ENCODE measurements at places on chromosomes 5 and 9.

DNA sequence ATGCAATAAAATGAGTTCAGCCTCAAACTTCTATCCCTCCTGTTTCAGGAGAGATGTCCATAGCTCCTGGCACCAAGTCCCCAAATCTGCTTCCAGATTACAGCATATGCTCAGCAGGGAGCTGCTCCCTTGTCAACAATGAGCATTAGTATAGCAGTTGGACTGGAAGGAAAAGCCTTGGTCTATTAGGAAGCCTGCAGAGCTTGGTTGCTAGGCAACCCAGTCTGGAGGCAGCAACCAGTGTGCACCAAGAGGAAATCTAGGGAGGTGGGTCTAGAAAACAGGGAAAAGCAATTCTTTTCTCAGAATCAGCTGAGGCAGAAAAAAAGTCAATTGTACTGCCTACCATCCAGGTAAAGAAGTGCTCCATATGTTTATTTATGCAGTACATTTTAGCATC lies 229.5 kb upstream of the NMUR2 start:
- DNase-seq, result no peak

DNA sequence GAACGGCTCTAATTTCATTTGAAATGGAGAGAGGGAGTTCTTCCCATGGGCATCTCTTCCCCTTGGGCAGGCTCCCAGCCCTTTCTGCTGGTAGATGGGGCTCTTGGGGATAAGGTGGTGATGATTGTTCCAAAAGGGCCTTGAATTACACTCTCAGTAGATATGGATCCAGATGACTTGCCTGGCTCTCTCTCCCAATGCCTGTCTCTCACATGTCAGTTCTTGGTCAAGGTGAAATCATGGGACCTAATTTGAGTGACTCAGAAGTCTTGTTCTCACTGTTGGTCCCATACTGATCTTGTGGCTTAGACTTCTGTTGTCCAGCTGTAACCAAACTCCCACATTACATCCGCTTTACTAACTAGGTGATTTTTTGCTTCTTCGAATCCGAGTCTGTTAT lies 317.0 kb upstream of the RFX3 start:
- no peak for DNase-seq

GRCh38 chr9:98922721-98923435 lies 20.8 kb upstream of the COL15A1 start:
- DNase-seq, result no peak

DNA sequence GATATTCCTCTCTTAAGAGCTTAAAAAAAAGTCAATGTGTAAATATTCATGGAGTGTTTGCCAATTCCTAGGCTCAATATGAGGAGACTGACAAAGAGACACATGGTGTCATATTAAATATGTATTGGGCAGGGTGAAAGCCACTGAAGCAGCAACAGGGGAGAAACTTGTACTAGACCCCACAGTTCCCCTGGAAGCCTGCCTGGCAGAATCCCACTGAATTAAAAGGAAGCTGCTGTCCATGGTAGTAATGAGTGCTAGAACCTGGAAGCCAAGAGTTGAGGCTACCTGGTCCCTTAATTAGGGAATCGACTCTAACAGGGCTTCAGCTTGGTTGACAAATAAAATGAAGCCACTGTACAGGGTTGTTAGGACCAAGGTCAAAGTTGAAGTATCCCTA lies 129.4 kb upstream of the GPR151 start:
- no peak for DNase-seq

- DNase-seq, result no peak
These were observed 355.9 kb downstream of the ADAMTS6 start for GRCh38 chr5:65125591-65126541.

DNA sequence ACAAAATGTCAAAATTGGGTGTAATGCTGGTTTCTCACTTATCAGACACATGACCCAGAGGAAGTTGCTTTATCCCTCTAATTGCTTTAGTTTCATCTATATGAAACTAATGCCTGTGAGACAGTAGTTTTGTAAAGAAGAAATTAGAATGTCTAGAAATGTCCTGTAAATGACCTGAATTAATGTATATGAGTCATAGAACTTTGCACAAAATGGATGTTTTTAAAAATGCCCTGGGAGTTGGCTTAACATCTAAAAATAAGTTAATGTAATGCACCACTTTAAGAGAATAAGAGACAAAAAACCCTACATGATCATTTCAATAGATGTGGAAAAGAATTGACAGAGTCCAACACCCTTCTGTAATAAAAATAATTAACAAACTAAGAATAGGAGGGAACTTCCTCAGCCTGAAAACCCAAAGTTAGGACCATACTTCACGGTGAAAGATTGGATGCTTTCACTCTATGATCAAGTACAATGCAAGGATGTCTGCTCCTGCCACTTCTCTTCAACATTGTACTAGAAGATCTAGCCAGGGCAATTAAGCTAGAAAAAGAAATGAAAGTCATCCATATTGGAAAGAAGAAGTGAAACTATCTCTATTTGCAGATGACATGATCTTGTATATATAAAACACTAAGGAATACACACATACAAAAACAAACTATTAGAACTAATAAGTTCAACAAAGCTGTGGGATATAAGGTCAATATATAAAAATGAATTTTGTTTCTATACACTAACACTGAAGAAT lies 117.9 kb downstream of the MELK start:
- no peak for DNase-seq

- no peak for DNase-seq
These were observed 37.2 kb downstream of the FAM240B start for GRCh38 chr9:38682713-38683112.

- DNase-seq, result no peak
These were observed 22.9 kb downstream of the KIF2A start for GRCh38 chr5:62328772-62329491.

DNA sequence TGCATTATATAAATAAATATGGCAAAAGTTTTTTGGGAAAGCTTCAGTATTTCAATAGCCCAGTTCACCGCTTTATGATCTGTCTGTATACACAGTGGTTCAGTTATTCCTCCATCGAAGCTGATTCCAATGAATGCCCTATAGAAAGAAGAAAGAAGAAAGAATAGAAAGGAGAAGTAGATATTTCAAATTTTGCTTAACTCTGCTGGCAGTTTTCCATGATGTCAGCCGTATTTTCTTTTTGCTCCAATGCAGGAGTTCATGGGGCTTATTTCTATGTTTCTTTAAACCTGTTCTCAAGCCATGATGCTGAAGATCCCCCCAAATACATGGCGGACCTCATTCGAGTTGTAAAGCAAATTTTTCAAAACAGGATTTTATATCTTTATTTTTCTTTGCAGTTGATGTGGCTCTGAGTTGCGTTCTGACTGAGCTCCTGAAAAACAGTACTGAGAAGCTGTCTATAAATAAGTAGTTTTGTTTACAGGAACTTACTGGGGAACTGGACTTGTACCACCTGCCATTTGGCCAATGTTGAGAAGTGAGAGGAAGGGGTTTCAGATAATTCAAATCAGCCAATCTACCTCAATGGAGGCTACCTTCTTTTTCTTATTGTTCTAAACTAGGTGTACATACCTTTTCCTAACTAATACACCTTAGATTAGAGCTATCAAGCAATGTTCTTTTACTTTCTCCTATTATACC lies 418.5 kb upstream of the MEF2C start:
- no peak for DNase-seq

- peak; percentile 59 for DNase-seq
These were observed 28.3 kb downstream of the PTPN3 start for GRCh38 chr9:109469646-109470358.

Measured in erythroblast (primary cell).